ENCODE measurements at places on chromosomes 6 and 20.

DNA sequence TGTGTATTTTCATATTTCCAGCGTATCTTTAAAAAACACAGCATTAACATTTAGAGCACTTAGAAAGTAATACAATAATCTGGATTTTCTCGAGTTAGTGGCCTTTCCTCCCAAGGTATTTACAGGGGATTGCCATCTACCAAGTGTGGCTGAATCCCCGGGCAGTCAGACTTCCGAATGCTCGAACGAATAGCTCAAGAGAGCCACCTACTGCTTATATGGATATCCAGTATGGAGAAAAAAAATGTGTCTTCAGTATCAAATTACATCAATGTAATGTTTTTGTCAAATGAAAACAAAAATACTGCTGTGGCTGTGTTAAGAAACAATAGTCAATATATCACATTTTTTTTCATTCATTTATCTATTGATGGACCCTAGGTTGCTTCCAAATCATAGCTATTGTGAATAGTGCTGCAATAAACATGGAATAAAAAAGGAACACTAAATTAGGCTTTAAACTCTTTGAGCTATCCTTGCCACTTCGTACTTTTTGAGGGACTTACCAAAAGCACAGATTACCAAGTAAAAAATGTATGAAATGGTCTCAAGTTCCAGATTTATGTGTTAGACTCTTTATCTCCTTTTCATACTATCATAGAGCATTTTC is 654.5 kb upstream of the PTCHD4 start:
- peak; percentile 43 for DNase-seq

DNA sequence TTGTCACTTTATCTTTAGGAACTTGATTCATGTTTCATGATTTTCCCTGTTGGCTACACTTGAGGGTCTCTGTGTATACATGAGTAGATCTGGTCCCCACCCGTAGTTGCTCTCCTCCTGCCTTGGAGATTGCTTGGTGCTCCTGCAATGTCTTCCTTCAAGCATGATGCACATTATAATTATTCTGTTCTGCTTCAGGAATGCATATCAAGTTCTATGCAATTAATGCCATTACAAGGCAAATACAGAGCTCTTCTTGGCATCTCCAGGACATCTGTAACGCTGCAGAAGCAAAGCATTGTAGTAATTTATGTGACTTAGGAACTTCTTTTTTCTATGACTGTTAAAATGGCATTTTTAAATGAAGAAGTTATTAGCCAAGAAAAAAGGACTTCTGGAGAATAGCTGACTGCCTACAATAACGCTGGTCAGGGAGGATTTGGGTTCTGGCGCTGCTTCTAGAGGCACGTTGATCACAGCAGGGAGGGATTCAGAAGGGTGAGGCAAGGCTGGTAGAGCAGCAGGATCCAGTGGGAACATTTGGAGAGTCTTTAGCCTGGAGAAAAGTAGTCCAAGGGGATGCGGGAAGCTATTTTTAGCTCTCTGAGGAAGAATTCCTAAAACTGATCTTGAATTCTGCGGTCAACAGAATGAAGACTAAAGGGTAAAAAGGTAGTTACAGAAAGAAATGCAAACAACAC is 203.6 kb downstream of the PLCB1 start:
- DNase-seq: no peak

DNA sequence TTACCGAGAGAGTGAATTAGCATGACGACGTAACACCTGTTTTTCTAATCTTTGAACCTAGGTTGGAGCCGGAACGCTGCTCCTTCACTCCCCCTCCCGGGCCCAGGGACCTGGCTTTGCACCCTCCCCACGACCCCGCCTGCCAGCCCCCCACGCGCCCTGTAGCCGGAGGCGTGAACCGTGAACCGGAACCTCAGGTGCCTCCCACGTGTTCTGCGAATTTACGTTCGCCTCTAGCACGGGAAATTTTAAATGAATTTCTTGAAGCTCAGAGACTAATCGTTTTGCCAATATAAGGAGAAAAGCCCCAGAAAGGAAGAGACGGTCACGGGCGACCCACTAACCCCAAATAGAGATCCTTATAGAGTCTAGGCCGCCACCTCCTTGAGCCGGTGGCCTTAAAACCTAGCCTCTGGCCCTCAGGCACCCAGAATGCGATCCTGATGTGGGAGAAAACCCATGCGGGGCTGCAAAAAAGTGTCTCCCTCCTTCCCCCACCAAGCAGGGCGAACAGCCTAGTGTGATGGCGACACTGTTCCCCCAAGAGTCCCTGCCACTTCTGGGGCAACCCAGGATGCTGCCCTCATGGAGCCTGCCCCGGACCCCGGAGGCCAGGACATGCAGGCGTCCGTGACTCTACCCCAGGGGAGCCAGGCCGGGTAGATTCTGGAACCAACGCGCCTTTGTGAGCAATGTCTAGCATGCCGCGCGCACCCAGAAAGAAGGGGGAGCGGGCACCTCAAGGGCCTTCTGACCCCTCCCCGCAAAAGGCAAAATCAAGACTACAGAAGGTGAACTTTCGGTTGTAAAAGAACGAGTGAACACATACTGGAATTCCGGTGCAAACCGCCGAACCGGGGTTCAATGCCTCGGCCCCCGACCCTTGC is 2.7 kb upstream of the SIM1 start:
- no peak for DNase-seq

GRCh38 chr6:5471637-5472398 is 210.5 kb downstream of the FARS2 start:
- no peak for DNase-seq

- no peak for DNase-seq
These were observed 311.4 kb downstream of the KIF16B start for GRCh38 chr20:16261733-16262273.

GRCh38 chr6:115443825-115444478 is 616.7 kb downstream of the FRK start:
- DNase-seq: no peak

GRCh38 chr6:54053881-54054391 is 57.3 kb upstream of the MLIP start:
- DNase-seq: peak; percentile 95

DNA sequence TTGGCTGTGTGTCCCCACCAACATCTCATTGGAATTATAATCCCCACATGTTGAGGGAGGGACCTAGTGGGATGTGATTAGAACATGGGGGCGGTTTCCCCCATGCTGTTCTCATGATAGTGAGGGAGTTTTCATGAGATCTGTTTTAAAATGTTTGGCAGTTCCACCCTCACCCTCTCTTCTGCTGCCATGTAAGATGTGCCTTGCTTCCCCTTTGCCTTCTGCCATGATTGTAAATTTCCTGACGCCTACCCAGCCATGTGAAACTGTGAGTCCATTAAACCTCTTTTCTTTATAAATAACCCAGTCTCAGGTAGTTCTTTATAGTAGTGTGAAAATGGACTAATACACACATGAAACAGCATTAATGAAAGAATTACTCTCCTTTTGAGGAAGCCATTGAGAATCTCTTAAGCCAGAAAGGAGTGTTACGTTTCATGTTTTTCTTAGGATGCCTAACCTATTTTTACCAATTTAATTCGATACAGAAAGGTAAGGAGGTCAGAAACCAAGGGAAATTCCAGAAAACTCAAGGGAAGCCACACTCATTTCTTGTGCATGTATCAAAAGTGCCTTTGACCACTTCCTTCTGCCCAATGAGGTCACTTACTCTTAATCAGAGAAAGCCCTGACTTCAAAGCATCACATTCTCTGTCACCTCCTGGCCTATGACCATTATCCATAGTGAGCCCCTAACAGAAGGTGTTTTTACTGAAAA is 24.7 kb upstream of the HINT3 start:
- DNase-seq: no peak

- peak; percentile 96 for DNase-seq
These were observed 61.2 kb downstream of the C6orf52 start for GRCh38 chr6:10633216-10633615.

DNA sequence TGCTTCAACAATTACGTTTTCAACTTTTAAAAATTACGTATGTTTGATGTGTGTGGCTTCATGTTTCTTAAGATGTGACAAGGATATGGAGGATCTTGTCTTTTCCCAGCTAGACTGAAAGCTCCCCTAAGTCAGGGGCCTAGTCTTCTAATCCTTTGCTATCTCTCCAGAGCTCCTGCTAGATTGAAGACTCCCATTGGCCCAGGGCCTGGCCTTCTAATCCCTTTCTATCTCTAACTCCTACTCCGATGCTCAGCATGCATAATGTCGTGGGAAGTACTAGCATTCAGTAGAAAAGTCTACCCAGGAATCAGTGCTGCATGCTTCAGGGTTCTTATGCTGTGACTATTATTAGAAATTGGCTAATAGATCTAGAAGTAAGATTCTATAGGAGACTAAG is 144.8 kb upstream of the SUPT3H start:
- DNase-seq: no peak

GRCh38 chr6:2714111-2714895 is 36.4 kb downstream of the MYLK4 start:
- DNase-seq: peak; percentile 66

DNA sequence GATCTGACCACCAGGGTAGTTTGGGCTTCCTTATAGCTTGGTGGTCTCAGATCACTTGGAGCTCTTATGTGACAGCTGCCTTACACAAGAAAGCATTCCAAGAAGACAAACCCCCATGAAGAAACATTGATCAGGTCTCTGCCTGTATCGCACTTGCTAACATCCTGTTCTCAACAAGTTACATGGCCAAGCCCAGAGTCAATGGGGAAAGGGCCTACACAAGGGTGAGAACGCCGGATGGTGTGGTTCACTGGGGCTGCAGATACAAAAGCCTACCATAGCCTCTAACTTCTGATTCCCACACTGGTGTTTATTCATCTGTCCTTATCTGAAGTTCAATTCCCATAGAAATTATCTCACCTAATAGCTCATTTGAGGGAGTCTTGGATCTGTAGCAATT is 235.5 kb downstream of the SYNDIG1 start:
- no peak for DNase-seq

DNA sequence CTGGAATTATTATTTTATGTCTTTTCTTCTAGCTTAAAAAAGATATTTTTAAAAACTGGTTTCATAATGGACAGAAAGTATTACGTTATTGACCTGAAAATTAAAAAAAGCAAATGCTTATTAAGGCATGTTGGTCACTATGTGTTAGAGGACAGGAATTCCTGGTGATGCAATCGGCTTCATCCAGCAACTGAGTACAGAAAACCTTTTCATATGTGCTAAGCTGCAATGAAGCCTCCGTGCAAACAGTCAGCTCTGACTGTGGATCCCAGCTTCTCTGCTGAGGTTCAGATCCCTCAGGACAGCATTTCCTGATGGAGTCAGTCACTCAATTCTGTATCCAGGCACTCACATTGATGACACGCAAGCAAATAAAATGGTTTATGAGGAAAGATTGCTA is 22.7 kb upstream of the BMP2 start:
- no peak for DNase-seq

GRCh38 chr20:48131581-48131980 is 346.3 kb upstream of the SULF2 start:
- no peak for DNase-seq

GRCh38 chr20:63980317-63980805 is 571 bp upstream of the PRPF6 start:
- peak; percentile 90 for DNase-seq

GRCh38 chr20:14643146-14643545 is 305.7 kb upstream of the FLRT3 start:
- no peak for DNase-seq

DNA sequence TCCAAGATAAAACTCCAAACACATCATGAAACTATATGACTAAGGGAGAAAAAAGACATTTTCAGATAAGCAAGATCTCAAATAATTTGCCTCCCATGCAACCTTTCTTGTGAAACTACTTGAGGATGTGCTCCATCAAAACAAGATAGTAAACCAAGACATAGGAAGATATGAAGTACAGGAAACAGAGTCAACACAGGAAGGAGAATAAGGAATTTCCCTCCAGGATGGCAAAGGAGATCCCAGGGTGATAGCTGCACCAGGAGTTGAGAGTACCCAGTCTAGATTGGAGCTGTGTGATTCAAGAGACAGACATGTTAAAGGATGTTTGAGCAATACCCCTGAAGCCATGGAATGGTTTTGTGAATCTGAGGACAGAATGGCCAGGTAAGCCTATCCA is 15.3 kb downstream of the IL17A start:
- no peak for DNase-seq

GRCh38 chr6:166664135-166664534 is 37.1 kb upstream of the RPS6KA2 start:
- DNase-seq: no peak

- DNase-seq: peak; percentile 32
These were observed 154.7 kb upstream of the LAMP5 start for GRCh38 chr20:9359561-9360308.

DNA sequence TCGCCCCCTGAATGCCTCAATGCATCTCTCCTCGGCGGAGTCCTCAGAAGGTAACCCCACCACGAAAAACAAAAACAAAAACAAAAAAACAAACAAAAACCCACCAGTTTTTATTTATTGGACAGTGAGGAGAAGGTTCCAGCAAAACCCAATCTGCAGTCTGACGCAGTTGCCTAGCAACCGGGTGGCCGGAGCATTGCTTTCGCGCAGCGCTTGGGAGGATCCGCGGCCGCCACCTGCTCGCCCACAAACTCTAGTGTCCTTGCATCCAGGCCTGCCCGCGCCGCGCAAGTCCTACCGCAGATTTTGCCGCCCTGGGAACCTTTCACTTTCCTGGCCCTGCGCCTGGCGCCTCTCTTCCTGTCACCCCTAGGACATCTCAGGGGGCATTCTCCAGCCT is 17.6 kb downstream of the TFAP2B start:
- DNase-seq: no peak

- peak; percentile 91 for DNase-seq
These were observed 48.3 kb downstream of the ATXN1 start for GRCh38 chr6:16712931-16713484.

DNA sequence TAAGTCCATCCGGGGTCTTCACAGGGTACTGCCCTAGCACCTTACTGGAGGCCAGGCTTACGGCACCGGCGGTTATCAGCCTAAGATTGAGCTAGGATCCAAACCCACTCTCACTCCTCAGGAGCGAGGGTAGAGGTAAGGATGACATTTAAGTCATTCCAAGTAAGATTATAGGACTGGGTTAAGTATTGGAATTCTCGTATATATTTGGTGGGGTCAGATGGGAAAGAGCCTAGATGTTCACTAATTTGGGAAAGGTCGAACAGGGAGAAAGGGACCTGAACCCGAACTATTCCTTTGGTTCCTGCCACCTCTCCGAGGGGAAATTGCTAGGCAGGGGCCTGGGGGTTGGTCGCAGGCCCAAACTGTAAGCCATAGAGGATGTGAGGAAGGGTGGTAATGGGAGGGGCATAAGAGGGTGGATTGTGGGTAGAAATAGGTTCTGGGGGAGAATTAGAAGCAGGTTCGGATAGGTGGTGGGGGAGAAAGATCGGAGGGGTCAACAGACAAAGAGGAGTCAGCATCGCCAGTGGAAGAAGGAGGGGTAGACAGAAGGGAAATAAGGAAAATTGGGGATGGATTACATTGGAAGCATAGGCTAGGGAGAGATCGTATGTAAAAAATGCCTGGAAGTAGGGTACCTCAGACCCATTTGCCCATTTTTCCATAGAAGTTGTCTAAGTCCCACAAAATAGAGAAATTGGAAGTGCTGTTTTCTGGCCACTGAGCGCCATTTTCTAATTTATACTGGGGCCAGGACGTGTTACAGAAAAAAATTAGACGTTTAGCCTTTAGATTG is 747.1 kb upstream of the ADGRB3 start:
- no peak for DNase-seq

GRCh38 chr20:1924910-1925861 is 30.0 kb downstream of the SIRPA start:
- DNase-seq: no peak

GRCh38 chr6:39558591-39559190 is 166.5 kb downstream of the KIF6 start:
- no peak for DNase-seq
